Stimulated activated naive CD4-positive, alpha-beta T cell (primary cell): ENCODE measurements at places on chromosomes 4 and X.

DNA sequence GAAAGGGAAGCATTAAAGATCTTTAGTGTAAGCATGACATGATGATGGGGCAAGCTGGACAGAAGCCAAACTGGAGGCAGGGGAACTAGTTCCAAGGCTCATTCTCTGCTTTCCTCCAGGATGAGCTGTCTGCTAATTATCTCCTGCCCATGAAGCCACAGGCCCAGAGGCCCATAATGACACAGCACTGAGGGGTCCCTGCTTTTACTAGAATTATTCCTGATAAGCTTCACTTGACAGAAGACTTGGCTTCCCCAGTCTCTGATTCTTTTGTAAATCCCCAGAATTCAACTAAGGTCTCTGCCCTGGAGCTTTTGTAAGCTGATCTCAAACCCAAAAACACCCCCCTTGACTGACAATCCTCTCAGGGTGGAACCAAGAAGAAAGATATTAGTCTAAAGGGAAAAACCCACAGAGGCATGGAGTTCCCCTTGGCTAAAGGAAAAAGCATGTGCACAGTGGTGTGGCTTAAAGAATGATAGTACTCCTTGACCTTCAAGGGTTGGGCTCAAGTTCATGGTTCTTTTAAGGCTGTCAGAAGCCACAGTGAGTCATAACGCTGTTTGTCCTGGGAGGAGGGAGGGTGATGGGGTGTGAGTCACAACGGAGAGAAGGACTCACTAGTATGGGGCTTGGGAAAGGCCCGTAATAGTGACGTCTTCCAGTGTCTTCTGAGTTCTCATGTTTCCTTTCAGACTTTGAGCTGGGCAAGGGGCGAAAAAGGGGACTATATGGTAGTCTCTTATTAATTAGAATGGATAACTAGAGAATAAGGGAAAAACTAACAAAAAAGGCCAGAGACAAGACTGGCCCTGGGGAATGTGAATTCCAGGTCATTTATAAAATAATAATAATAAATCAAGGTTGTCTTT, 146.0 kb upstream of the CPEB2 start:
- no peak for DNase-seq

- no peak for DNase-seq
These were observed 112.8 kb upstream of the PSAPL1 start for GRCh38 chr4:7547368-7548040.

GRCh38 chr4:161419822-161420221, 744.0 kb downstream of the FSTL5 start:
- no peak for DNase-seq

GRCh38 chr4:179595671-179596410, 2153.6 kb upstream of the AGA start:
- no peak for DNase-seq

DNA sequence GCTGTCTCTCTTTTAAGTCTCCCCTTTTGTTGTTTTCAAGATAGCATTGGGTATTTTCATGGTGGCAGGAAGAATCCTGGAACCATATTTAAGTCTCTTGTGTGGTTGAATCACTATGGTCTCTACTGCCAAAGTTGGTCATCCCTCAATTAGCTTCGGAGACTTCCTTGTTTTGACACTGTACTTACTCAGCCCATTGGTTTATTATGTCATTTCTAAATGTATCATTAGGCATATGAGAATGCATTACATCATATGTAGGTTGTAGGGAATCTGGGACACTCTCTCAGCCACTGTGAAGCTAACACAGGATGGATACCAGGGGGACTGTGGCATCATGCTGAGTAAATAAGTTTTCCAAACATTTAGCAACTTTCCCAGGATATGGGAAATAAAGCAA, 211.8 kb downstream of the DTHD1 start:
- DNase-seq, result no peak

DNA sequence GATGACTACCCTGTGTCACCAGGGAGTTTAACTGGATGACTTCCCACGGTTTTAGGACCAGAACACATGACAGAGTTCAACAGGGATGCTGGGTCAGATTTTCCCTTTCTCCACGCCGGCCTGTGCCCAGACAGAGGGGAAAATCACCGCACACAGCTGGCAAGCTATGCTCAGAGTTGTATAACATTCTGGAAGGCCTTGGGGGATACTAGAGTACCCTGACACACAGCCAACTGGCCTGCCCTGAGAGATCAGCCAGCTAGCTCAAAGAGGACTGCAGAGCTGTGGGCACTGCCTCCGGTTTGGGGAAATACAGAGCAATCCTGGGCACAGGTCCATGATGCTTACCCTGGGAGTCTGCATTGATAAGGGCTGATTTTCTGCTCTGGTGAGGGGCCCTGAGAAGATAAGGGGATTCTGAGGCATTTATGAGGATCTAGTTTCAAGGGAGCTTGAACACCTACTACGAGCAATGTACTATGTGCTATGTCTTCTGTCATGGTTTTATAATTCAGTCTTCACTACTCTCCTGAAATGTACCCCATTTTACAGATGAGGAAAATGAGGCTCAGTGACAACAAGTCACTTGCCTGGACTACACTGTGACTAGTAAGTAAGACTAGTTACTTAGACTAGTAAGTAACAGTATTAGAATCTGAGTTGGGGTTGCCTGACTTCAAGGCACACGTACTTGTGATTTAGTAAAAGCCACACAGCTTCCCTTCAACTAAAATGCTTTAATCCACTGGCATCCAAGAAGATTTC, 14.7 kb downstream of the C4orf54 start:
- no peak for DNase-seq

- DNase-seq, result no peak
These were observed 16.2 kb downstream of the BOD1L1 start for GRCh38 chr4:13611283-13611842.

GRCh38 chr4:150316332-150317205, 238.3 kb downstream of the DCLK2 start:
- DNase-seq, result no peak

GRCh38 chr4:81919810-81920209, 448.1 kb upstream of the RASGEF1B start:
- DNase-seq, result no peak

- DNase-seq, result no peak
These were observed 92.1 kb downstream of the HMX1 start for GRCh38 chr4:8779490-8779932.

- no peak for DNase-seq
These were observed 39.6 kb downstream of the SCD5 start for GRCh38 chr4:82758701-82759685.

DNA sequence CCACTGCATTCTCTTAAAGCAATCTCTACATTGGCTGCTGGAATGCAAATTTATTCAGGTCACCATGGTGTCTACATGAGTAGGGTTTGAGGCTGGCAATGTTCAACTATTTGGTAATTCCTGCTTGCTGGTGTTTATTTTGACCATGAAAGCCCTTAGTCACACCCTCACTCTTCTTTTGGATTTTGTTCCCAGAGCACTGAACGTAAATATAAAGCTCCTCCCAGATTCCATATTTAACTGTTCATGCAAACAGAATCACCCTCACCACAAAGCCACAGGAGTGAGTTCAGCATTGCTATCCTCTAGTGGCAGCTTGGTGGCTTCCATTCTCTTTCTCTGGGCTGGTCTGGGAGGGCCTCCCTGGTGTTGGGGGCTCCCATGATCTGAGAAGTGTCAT, 82.8 kb downstream of the LNX1 start:
- DNase-seq, result no peak

DNA sequence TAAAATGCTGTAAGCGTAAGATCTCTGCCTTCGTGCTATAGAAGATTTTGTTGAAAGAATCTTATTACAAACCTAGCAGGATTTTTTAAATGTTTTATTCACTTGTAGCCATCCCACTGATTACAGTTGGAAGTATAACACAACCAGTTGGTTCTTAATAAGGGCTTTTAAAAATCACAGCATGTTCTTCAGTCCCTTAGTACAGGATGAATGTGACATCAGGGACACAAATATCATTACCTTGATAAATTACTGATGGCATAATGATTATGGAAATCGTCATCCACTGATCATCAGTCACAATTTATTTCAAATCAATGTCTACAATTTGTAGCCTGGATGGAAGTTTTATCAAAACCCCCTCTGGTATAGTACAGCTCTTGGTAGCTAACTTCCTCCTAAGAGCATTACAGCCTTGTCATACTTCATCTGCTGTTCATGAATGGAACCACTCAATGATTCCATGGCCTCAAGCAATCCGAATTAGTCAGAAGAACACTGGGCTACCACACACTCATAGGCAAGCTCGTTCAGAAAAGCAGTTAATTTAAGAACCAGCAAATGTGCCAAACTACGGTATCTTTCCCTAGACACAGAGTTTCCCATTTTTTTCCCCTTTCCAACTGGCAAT, 389.2 kb upstream of the TENM3 start:
- no peak for DNase-seq
